Activated CD8-positive, alpha-beta T cell treated with anti-CD3 and anti-CD28 coated beads for 36 hours (primary cell): ENCODE measurements at places on chromosomes 6 and 20. TPM values are rescaled to one million over a fixed set of nuclear protein-coding genes. Genes with fewer than 3 reads are reported as not detected.

DNA sequence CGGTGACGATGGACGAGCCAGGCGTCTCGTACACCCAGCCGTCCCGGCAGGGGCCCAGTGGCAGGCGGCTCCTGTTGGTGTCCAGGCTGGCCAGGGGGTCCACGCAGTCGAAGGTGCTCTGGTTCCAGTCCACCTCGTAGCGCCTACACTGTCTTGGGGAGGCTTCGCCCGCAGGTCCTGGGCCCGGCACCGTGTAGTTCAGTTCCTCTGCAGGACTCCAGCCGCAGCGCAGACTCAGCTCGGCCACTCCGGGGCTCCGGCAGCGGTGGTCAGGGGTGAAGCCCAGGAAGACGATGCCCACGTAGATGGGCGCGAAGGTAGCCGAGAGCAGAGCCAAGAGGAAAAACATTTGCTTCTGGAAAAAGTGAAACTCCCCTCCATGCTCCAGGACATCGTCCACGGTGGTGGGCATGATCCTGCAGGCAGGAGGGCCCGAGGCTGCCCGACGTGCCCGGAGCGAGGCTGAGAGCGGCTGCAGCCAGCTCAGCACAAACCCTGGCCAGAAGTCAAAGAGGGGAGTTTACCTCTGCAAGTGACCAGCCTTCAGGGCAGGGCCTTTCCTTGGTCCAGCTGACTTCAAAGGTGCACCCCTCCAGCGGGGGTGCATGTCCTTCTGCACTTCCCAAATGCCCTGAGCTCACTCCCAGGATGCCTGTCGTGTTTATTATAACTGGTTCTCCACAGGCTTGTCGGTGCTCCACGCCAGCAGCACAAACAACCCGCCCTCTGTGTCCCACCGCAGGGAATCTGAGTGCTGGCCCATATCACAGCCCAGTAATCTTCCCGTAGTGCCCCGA, at the start of gene SLC22A2:
SLC22A2 (minus strand) TSS at position 476 of the 797 bp plus-strand sequence; CDS start at position 412, 64 bp downstream.
- DNase-seq, result no peak

The PCK1 gene
- total RNA-seq, result not detected

DNA sequence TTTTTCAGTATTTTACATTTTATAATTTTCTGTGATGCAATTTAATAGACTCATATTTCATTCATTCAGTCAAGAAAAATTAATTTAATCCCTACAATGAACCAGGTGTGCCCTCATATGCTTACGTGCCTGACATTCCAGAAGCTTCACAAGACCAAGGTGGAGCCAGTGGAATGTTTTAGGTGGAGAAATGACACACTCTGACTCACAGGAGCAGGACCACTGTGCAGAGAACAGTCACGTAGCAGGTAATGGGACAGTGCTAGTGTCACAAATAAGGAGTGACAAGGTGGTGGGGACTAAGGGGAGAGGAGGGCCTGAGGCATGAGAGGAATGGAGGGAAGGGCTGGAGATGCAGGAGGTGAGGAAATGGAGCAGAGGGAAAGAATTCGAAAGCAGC, 37.0 kb upstream of the HLA-G start:
- DNase-seq, result no peak

DNA sequence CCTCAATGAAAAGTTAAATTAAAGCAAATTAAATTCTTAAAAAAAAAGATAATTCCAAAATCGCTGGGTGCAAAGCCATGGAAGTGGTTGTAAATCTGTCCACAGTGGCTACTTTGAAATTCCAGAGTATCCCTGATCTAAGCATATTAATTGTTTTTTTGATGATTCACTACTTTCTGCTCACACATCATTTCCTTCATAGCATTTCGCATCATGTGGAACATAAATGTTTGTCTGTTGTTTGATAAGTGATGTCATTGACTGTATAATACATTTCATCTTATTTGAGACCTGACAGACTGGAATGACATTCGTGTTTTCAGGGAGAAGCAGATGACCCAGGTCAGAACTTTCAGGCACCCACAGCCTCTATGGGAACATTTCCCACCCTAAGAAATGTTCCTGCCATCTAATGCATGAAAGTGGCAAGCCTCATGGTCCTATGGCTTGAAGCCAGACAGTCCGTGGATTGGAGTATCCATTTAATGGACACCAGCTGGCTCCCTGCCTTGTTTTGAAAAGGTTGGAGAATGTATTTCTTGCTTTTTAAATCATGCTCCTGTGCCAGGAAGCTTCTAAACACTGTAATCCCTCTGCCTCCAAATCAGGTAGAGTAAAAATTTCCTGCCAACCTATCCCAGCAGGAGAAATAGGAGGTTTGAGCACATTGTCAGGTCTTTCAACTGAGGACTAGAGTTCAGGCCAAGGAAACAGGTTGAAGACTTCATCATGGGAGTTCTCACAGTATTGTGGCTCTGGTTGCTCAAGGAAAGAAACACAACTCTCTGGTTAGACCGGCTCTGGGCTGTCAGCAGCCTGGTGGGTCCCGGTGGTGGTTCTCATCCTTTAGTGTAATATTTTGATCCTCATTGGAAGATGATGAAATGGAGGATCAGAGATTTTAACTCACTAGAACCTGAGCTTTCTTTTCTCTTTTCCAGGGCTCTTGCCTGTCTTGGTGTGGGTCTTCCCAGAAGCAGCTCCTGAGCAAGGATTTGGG, 157.9 kb downstream of the SLC24A3 start:
- DNase-seq, result no peak

The FUCA2 gene
- 6.6 TPM for total RNA-seq

The TSPO2 gene
- total RNA-seq, result not detected

The GABRR1 gene
- total RNA-seq, result not detected

DNA sequence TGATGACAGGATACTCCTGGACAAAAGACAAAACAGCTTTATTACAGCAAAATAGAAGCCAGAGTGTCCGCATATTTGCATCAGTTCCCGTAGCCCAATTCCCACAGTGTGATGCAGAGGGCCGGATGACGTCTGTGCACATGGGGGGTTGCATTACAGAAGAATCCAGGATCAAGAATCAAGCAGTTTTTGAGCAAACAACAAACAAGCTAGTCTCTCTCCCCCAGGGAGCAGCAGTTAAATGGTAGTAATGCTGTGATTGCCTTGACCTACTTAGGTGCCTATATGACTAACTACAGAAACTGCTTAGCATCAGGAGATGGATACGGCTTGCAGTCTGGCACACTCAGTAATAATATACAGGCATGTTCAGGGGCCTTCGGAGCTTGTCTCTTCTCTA, 3.2 kb upstream of the SDHAF4 start:
- no peak for DNase-seq

The TMEM200A gene
- total RNA-seq, result 0.20 TPM

The LRRC1 gene
- 1.9 TPM for total RNA-seq

- DNase-seq, result peak; percentile 39
Measured at GRCh38 chr6:158283304-158283980, 28.8 kb upstream of the TULP4 start.

- peak; percentile 33 for DNase-seq
Measured at GRCh38 chr20:35618263-35619131, 2.9 kb downstream of the SPAG4 start.

DNA sequence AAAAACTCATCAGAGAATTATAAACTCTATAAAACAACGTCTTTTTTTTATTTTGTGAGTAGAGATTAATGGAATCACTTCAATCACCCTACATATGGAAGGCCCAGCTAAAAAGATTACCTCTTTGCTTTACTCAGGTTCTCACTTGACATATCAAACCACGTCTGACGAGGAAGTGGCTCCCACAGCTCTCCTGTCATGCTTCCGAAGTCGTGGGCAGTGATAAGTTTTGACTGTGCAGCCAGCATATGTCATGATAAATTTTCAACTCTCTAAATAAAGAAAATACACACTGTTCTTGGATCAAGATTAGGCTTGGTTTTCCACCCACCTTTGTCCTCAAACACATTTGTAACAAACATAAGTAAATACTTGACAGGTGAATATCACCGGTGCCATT, 279.5 kb upstream of the RNF217 start:
- DNase-seq, result no peak

DNA sequence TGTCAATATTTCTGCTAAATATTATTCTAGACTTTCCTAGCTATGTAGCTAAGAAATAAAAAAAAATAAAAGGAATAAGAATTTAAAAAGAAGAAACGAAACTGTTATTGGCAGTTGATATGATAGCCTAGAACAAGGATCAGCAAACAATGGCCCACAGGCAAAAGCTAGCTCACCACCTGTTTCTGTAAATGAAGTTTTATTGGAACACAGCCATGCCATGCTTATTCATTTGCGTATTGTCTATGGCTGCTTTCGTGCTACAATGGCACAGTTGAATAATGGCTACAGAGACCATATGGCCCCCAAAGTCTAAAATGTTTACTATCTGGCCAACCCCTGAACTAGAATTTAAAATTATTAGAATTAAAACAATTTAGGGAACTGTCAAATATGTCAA, 952.6 kb upstream of the MAP3K7 start:
- DNase-seq, result no peak

GRCh38 chr6:43891072-43891870, 121.3 kb downstream of the VEGFA start:
- no peak for DNase-seq

DNA sequence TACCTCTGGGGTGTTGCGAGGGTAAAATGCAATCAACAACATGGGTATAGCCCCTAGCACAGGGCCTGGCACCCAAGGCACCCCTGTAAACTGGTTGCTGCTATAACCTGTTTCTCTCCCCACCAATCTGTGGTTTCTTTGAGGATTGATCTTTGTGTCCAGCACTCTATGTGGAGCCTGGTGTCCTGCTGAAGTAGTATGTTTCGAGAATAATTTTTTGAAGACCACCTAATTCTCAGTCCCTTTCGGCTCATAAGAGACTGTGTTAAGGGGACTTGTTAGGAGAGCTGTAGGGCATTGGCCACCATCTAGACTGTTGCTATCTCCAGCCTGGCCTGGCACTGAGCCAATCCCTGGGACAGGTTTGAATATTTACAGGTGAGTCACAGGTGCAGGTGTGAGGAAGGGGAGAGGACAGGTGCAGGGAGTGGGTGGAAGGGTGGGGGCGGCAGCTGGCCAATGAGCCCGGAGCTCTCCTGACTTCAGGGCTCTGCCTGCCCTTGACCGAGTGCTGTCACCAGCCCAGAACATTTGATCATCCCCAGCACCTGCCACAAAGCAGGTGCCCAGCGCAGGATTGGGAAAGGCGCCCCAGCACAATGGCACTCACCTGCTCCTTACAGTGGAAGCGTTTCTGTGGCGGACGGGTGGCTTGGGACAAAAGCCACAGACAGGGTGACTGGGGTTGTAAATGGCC, 8.1 kb upstream of the C20orf144 start:
- DNase-seq, result no peak

The MARCKS gene
- 0.47 TPM for total RNA-seq

- DNase-seq, result no peak
Measured at GRCh38 chr6:25193460-25194171, 85.6 kb upstream of the CARMIL1 start.

DNA sequence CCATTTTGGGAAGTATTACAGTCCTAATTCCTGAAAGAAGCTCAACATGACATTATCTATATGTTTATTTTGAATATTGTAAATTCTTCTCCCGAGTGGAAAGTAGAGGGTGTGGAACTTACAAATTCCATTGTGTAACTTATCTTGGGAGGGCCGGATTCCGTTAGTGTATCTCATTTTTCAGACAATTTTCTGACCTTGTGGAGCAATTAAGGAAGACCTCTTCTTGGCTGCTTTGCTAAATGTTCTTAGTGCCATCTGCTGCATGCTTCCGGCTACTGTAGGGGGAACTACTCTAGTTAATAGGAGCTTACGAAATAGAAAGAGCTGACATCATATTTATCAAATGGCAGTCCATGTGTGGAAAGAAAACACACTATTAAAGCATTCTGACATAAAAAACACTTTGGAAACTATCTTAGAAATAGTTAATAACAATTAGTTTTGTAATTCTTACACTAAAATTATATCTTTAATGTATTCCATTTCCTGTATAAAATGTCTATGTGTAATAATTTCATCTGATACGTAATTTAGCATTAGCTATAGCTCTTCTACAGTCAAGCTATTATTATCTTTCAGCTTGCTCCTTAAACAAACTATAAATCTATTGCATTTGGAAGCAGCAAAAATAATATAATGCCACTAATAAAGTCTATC, 41.5 kb upstream of the KCNQ5 start:
- peak; percentile 27 for DNase-seq

DNA sequence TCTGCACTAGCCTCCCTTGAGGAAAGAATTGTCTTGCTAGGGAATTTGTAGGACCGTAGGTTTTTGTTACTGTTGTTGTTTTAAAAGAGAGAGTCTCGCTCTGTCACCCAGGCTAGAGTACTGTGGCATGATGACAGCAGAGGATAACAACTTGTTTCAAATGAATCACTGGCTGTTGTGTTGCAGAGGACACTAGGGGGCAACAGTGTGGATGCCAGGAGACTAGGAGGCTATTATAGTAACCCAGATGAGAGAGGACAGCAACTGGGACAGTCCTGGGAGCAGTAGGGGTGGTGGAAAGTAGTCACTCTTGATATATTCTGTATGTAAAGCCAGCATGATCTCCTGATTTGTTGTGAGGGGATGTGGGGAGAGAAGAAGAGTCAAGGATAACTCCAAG, 41.8 kb upstream of the LAMA4 start:
- DNase-seq, result peak; percentile 22

The MACROD2 gene
- total RNA-seq, result not detected

The GPX6 gene
- total RNA-seq, result not detected

DNA sequence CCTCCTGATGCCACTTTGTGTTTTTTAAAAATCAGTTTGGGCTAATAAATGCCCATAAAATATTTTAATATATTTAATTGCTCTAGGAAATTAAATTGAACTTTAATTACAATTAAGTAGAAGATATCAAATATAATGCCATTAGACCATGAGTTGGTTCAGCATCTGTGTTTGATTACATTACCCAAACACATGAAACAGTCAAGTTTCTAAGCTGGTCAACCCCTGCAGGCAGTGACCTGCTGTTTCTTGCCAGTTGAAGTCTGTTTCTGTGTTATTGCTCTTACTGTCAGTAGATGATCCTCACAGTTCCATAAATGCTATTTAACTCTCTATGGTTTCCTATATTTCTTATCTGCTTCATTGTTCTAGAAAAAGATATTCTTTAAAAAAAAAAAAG, 9.7 kb upstream of the TENT5A start:
- DNase-seq, result no peak

DNA sequence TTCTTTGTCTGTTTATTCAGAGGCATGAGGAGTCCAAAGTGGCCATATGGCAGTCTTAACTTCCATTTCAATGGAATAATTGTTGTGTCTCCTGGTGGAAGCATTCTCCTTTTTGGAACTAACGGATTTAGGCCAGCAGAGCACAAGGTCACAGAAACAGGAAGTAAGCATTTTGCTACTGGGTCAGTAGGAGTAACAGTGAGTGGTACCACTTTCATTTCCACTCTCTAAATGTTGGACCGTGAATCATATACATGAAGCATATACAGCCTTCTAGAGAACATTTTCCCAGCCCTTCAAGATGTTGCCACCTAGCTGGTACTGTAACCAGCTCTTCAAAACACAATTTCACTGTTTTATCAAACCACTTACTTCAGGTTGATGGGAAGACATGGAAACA, 182.8 kb downstream of the EYS start:
- no peak for DNase-seq
